ENCODE measurements at places on chromosomes 11 and 22. TPM values are rescaled to one million over a fixed set of nuclear protein-coding genes. Genes with fewer than 3 reads are reported as not detected.

The NEAT1 gene
- polyA plus RNA-seq, result 2,645 TPM

The HARBI1 gene
- polyA plus RNA-seq, result 1.5 TPM

- no peak for DNase-seq
Measured at GRCh38 chr11:123188508-123189165, 6.4 kb downstream of the CLMP start.

GRCh38 chr11:132050577-132051165 lies 680.3 kb downstream of the NTM start:
- DNase-seq, result no peak

GRCh38 chr11:46850829-46851380 lies 4.8 kb upstream of the CKAP5 start:
- no peak for DNase-seq

- DNase-seq, result peak; percentile 75
Measured at GRCh38 chr11:83070731-83071566, 748 bp downstream of the RAB30 start.

Measured in adrenal gland (tissue), 19 donors.